ENCODE measurements at places on chromosomes 3 and 15.
A peak's percentile ranks its signal among the peaks of the same experiment; 100 is the strongest.

DNA sequence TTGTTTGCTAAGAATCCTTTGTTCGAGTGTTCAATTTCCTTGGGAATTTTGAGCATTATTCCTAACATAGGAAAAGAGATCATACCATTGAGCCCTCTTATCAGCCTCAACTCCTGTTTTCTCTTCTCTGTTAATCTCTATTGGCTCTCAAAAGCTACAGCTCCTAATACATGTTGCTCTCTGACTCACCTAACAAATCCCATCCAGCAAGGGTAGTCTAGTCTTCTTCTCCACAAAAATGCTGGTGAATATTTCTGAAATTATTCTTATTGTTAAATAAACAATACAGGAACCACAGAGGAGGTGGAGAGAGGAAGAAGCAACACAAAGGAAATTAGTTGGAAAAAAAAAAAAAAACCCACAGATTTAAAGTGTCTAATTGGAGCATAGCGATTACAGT is 325.8 kb upstream of the NAALADL2 start:
- DNase-seq, result no peak

GRCh38 chr15:42392309-42393024 is 33.2 kb downstream of the CAPN3 start:
- no peak for DNase-seq

DNA sequence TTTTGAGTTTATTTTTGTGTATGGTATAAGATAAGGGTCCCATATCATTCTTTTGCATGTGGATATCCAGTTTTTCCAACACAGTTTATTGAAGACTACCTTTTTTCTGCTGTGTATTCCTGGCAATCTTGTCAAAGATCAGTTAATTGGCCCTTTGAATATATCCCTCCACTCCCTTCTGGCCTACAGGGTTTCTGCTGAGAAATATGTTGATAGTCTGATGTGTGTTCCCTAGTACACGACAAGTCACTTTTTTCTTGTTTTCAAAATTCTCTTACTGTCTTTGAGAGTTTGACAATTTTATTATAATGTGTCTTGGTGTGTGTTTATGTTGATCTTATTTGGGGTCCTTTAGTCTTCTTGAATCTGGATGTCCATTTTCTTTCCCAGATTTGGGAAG is 129.2 kb downstream of the ISL2 start:
- DNase-seq, result no peak

DNA sequence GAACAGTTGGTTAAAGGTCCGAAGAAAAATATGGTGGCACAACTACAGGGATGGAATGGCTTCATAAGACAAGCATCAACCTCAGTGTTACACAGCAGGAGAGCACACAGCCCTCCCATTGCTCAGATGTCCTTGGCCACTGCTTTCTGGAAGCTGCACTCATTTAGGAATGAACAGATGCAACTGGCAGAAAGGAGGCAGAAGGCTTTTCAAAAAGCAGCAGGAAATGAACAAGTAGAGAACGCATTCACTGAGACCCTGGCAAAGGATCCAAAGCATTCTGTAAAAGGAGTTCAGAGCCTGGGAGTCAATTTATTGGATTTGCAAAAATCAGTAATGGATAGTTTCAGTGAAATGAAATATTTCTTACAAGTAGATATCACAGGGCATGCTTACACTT is 101.1 kb downstream of the PDZRN3 start:
- DNase-seq, result no peak

- no peak for DNase-seq
These were observed 16.5 kb upstream of the SIAH2 start for GRCh38 chr3:150779402-150779858.

DNA sequence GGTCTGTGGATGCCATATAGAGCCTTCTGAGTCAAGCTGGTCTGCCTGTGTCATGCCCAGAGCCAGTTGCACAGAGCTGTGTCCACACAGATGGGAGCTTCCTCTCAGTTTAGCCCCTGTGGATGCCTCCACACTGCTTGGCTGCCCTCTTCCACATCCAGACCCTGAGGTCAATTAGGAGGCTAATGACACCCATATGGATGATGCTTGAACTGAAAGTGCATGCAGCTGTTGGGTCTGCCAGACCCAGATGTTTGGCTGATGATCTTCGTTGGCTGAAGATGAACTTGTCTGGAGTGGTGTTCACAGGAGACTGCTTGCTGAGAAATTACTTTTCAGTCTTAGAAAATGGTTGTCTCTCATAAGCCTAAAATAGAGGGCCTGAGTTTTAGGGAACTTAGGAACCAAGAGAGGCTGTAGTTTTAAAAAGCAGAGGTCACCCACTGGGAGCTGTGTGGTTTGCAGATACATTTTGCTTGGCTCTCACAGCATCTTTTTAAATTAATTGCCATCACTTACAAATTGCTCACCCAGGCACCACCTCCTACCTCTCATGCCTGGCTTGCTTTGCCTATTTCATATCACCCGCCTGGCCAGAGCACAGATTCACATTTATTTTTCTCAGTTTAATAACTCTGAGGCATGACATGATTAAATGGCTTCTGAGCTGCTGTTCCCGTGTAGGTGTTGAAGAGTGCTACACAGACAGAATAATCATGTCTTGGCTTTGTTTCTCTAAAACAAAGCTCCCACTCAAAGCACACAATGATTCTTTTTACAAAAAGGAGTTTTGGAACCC is 176.1 kb downstream of the MINAR1 start:
- DNase-seq, result no peak

- DNase-seq, result no peak
These were observed 21.8 kb downstream of the LRRC31 start for GRCh38 chr3:169847896-169848295.

GRCh38 chr3:36972163-36972562 is 20.8 kb downstream of the EPM2AIP1 start:
- DNase-seq, result no peak

DNA sequence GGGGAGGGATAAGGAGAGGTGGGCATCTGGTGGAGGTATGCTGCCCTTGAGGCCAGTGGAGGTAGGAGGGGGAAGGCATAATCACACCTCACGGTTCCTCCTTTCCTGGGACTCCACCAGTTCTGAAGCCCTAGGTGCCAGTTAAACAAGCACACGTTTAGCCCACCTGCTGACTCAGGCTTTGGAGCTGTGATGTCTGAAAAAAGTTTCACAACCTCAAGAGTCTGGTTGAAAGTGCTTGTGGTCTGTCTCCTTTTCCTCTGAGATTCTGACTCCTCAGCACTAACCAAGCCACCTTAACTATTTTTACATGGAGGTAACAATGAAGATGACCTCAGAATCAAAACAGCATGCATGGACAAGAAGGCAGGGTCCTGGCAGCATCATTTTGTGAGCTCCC is 23.0 kb downstream of the HPS3 start:
- no peak for DNase-seq

GRCh38 chr15:89641053-89641452 is 14.2 kb downstream of the KIF7 start:
- no peak for DNase-seq

DNA sequence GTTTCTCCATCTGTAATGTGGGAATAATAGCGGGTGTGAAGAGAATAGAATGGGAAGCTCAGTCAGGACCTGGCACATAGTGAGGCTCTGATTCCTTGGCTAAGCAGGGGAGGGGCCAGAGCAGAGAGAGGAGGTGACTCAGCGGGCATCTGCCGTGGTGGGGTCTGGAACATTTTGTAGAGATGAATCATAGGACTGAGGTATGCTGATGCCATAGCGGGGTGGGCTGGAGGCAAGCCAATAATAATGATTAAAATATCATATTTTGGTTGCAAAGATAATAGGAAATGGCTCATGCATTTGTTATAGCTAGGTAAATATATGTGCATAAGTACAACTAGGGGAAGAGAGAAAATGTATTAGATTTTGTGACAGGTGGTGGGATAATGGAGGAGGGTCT is 11.2 kb downstream of the TGM4 start:
- DNase-seq, result no peak

GRCh38 chr3:78338405-78338804 is 1298.5 kb downstream of the ROBO2 start:
- no peak for DNase-seq

GRCh38 chr3:58622892-58623291 is 43.7 kb downstream of the FAM3D start:
- DNase-seq, result no peak

GRCh38 chr3:194138732-194139070 is 2.8 kb downstream of the HES1 start:
- DNase-seq, result no peak

GRCh38 chr15:53462651-53463050 is 296.8 kb downstream of the WDR72 start:
- DNase-seq, result no peak

DNA sequence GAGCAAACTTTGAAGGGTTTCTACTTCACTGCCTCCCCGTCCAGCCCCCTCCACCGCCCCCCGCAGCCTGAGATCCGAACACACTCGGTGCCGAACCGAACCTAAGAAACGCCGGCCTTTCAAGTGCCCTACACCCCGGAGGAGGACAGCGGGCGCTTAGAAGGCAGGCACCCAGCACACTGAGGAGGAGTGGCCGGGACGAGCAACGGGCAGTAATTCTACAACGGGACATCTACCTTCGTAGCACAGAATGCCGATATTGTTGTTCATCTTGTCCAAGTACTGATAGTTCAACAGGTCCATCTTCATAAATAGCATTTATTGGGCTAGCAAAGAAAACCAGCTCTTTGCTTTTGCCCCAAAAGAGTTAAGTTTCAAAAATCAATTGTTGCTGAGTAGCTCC is 513 bp downstream of the VGLL4 start:
- no peak for DNase-seq

- DNase-seq, result no peak
These were observed 38.0 kb downstream of the PIK3CB start for GRCh38 chr3:138796761-138797160.

GRCh38 chr15:37253877-37254276 is 153.5 kb upstream of the MEIS2 start:
- no peak for DNase-seq

DNA sequence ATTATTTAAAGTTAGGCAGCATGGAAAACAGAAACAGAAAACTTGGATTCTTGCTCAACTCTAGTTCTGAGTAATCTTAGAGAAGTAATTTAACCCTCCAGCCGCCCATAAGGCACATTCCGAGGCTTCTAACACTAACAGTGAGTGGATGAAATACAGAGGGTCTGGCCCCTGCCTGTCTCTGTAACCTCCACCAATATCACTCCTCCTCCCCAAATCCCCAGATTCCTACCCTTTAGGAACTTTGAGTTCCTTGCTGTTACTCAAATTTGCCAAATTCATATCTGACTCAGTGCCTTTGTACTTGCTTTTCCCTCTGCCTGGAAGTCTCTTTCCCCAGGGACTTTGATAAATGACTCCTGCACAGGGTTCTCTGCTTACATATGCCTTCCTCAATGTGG is 112.5 kb upstream of the TGFBR2 start:
- DNase-seq, result no peak

GRCh38 chr3:64445109-64445943 is 220.1 kb upstream of the PRICKLE2 start:
- peak; percentile 62 for DNase-seq

DNA sequence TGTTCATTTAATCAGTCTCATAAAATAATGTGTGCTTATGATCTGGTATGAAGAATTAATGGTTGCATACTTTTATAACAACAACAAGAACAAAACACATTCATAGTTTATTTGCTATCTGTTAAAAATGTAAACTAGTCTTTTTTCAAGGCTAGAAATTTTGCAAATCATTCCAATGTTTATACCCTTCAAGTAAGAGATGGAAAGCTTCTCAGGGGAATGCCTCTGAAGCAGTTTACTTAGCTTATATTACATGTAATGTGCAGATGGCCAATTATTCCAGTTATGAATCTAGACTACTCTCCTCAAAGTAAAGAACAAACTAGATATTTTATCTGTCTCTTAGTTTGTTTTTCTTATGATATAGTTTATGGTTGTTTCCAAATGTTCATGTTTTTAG is 575.4 kb downstream of the NAALADL2 start:
- DNase-seq, result no peak

- DNase-seq, result no peak
These were observed at the start of gene SUCNR1 for GRCh38 chr3:151873398-151873797. Gene SUCNR1, plus strand, starts transcription at chr3:151873643. Its CDS starts 6,250 bp downstream, at chr3:151879893.

GRCh38 chr3:128504963-128505730 is 12.1 kb upstream of the GATA2 start:
- no peak for DNase-seq

DNA sequence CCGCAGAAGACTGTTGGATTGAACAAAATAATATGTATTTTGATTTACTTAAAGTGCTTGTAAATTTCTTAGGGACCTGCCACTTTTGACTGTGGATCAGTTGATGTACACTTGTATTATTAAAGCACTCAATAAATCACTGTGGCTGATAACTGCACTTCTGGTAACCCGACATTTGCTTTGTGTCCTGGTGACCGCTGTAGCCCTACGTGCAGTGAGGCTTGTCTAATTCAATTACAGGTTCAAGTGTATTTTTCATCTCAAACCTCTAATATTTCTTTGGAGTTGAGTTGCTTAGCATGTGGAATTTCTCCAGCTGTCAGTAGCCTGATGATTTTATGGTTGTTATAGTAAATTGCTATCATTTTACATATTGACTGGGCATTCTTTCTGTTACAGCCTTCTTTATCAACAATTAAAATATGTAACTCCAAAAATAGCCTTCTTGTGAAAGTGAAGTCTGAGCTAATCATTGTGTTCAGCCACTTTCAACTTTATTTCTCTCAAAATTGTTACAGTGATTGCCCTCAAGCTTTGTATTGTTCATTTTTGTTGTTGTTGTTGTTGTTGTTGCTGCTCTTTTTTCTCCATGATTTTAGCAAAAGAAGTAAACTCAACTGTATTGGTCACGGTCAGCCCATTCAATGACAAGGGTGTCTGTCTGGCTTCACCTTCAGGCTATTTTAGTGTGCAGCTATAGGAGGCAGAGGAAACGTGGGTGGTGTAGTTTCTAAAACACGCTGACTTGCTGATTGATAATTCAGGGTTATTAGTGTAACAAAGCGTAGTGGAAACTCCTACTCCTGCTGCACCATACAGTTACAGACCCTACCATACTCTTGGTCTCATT is 215.1 kb upstream of the UBE2E1 start:
- DNase-seq, result no peak

DNA sequence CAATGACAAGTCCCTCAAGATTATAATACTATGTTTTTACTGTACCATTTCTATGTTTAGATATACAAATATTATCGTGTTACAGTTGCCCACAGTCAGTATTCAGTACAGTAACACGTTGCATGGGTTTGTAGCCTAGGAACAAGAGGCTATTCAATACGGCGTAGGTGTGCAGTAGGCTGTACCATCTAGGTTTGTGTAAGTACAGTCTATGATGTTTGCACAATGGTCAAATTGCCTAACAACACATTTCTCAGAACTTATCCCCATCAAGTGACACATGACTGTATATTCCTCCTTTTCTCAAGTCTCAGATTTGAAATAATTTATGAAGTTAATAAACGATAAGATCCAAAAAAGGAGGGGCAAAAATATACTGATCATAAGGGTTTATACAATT is 21.7 kb downstream of the ZDHHC3 start:
- no peak for DNase-seq

- peak; percentile 43 for DNase-seq
These were observed 195.6 kb downstream of the XXYLT1 start for GRCh38 chr3:195075199-195075940.

Measured in pancreas (tissue), 10 donors.